ENCODE measurements at places on chromosomes 1 and 21. TPM values are rescaled to one million over a fixed set of nuclear protein-coding genes. Genes with fewer than 3 reads are reported as not detected.

The MIXL1 gene
- not detected for total RNA-seq

GRCh38 chr1:40276122-40276521 lies 18.1 kb downstream of the ZMPSTE24 start:
- H3K27ac ChIP-seq: no peak overlapping the region
- no peak for DNase-seq
- H3K27me3 ChIP-seq: no peaks in the 10 kb centered on the region
- no peak overlapping the region for H3K4me3 ChIP-seq

The WLS gene
- total RNA-seq: 51.2 TPM

The EDN2 gene
- total RNA-seq: not detected

The KIF21B gene
- total RNA-seq: 2.1 TPM

DNA sequence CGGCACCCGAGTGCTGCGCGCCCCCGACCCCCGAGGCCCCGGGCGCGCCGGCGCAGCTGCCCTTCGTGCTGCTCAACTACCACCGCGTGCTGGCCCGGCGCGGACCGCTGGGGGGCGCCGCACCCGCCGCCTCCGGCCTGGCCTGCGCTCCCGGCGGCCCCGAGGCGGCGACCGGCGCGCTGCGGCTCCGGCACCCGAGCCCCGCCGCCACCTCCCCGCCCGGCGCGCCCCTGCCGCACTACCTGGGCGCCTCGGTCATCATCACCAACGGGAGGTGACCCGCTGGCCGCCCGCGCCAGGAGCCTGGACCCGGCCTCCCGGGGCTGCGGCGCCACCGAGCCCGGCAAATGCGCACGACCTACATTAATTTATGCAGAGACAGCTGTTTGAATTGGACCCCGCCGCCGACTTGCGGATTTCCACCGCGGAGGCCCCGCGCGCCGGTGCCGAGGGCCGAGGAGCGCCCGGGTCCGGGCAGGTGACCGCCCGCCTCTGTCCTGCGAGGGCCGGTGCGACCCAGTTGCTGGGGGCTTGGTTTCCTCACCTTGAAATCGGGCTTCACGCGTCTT lies 49.0 kb downstream of the SIM2 start:
- no peaks in the 10 kb centered on the region for H3K36me3 ChIP-seq
- H3K27ac ChIP-seq: no peak overlapping the region
- peaks cover 5% of the 10 kb centered on the region for H3K27me3 ChIP-seq
- peaks cover 3% of the 10 kb centered on the region for H3K4me1 ChIP-seq

DNA sequence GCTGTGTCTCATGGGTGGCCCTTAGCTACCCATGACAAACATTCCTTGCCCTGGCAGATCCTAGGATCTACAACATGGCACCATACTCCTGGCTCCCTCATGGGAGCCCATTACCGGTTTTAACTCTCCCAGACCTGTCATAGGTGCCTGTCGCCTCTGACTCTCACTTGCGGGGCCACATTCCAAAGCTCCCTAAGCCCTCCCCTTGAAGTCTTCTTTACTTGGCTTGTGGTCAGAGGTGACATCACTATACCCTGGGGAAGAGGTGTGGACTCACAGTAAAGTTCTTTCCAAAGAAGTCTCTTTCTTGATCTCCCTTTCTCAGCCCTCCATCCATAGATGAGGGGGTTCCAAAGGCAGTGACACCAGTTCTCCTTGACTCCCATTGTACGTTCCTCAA lies 5.4 kb upstream of the SLAMF9 start:
- H3K27ac ChIP-seq: no peak overlapping the region
- DNase-seq: no peak
- peaks cover under 1% of the 10 kb centered on the region for H3K27me3 ChIP-seq
- H3K4me1 ChIP-seq: no peaks in the 10 kb centered on the region
- no peaks in the 10 kb centered on the region for H3K36me3 ChIP-seq

The DISC1 gene
- 15.2 TPM for total RNA-seq

- DNase-seq: no peak
- H3K27ac ChIP-seq: no peak overlapping the region
- H3K4me1 ChIP-seq: no peaks in the 10 kb centered on the region
- H3K4me3 ChIP-seq: no peak overlapping the region
- no peaks in the 10 kb centered on the region for H3K36me3 ChIP-seq
These were observed 58.2 kb downstream of the FCRL5 start for GRCh38 chr1:157494093-157494492.

GRCh38 chr1:157739229-157739901 lies 37.6 kb downstream of the FCRL2 start:
- no peak overlapping the region for H3K4me3 ChIP-seq
- no peak overlapping the region for H3K27ac ChIP-seq
- H3K4me1 ChIP-seq: no peaks in the 10 kb centered on the region
- no peaks in the 10 kb centered on the region for H3K36me3 ChIP-seq

The DPT gene
- total RNA-seq: 2.5 TPM

The XCL2 gene
- not detected for total RNA-seq

The SELE gene
- total RNA-seq: 0.28 TPM

GRCh38 chr1:56525489-56526041 lies 53.8 kb downstream of the PLPP3 start:
- no peak for DNase-seq
- H3K27ac ChIP-seq: no peak overlapping the region
- peaks cover 37% of the 10 kb centered on the region for H3K4me1 ChIP-seq
- no peaks in the 10 kb centered on the region for H3K36me3 ChIP-seq
- no peaks in the 10 kb centered on the region for H3K27me3 ChIP-seq
- H3K4me3 ChIP-seq: no peak overlapping the region

DNA sequence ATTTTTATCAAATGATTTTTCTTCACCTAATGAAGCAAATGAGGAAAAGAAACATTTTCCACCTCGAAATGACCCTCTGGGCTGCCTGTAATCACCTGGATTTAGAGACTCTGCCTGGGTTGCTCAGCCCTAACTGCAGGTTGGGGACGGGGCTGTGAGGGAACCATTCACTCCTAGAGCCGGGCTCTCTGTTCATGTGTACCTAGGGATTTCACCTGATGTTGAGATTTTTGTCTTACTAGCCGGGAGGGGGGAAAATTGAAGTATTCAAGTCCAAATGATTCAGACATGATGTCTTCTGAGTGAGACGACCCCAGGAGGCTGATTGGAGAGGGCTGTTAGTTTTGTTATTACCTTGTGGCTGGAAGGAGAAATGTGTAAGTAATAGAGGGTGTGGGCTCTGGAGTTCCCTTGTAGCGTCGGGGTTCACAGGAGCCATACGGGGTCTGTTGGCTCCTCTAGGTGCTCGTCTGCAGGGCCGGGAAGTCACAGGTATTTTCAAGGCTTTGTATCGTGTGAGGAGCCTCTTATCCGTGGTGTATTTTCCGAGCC lies 42.3 kb upstream of the PWP2 start:
- no peaks in the 10 kb centered on the region for H3K27me3 ChIP-seq
- H3K36me3 ChIP-seq: no peaks in the 10 kb centered on the region
- H3K4me1 ChIP-seq: no peaks in the 10 kb centered on the region
- DNase-seq: no peak
- H3K27ac ChIP-seq: no peak overlapping the region
- no peak overlapping the region for H3K4me3 ChIP-seq

The FCRL4 gene
- not detected for total RNA-seq

GRCh38 chr1:205711105-205712048 lies 31.1 kb upstream of the SLC45A3 start:
- H3K36me3 ChIP-seq: no peaks in the 10 kb centered on the region
- DNase-seq: peak; percentile 74
- H3K4me3 ChIP-seq: no peak overlapping the region
- no peaks in the 10 kb centered on the region for H3K27me3 ChIP-seq

DNA sequence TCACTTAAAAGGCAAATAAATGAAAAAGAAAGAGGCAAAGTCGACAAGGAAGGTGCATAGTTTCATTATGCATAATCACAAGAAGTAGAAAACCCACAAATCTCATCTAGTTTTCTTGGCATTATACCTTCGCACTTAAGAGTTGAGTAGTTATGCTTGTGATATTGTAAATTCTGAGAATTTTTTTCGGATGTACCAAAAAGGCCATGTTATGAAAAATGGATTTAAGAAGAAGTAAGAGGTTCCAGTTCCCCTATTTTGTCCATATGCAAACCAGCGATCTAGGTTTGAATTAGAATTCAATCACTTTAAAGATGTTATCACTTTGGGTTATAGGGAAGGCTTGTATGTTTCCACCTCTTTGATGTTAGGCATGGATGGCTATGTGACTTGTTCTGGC lies 7.9 kb upstream of the ERICH3 start:
- H3K36me3 ChIP-seq: no peaks in the 10 kb centered on the region
- H3K27ac ChIP-seq: no peak overlapping the region
- no peaks in the 10 kb centered on the region for H3K27me3 ChIP-seq

- no peak overlapping the region for H3K4me3 ChIP-seq
- no peak for DNase-seq
- no peak overlapping the region for H3K27ac ChIP-seq
- H3K4me1 ChIP-seq: no peaks in the 10 kb centered on the region
- H3K27me3 ChIP-seq: no peaks in the 10 kb centered on the region
These were observed 626.2 kb downstream of the SMYD3 start for GRCh38 chr1:245880754-245881403.

DNA sequence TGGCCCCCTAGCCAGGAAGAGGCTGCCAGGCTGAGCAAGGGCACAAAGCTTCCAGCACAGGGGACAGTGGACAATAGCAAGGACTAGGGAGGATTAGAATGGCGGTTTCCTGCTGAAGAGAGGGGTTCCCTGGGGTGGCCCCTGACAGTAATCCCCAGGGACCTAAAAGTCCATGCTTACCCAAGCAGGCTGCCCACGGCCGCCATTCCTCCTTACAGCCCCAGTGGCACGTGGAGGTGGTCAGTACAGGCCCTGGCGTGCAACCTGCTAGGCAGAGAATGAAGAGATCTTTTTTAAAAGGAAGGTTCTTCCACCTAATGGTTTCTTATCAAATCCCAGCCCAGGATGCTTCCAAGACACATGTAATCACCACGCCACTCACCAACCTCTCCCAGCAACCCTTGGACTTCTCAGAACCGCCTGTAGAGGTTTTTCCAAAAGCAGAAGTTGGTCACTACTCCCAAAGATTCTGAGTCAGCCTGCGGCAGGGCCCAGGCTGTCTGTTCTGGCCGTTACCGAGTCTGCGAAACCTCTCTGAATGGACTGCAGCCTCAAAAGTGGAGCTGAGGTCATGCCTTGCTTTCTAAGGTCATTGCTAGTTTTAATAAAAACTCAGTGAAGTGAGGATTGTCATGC lies 926 bp downstream of the MRPL55 start:
- no peak overlapping the region for H3K27ac ChIP-seq
- H3K4me3 ChIP-seq: no peak overlapping the region
- DNase-seq: peak; percentile 22
- peaks cover 28% of the 10 kb centered on the region for H3K4me1 ChIP-seq
- H3K27me3 ChIP-seq: no peaks in the 10 kb centered on the region
- H3K36me3 ChIP-seq: no peaks in the 10 kb centered on the region

The IL19 gene
- total RNA-seq: not detected

- no peak overlapping the region for H3K4me3 ChIP-seq
- H3K27me3 ChIP-seq: no peaks in the 10 kb centered on the region
- no peaks in the 10 kb centered on the region for H3K36me3 ChIP-seq
- H3K4me1 ChIP-seq: peaks cover 5% of the 10 kb centered on the region
- no peak overlapping the region for H3K27ac ChIP-seq
These were observed 79.3 kb downstream of the ST6GALNAC3 start for GRCh38 chr1:76153841-76154205.

- no peak overlapping the region for H3K4me3 ChIP-seq
These were observed 76.2 kb upstream of the ANGPTL1 start for GRCh38 chr1:178946855-178947676.

The CD164L2 gene
- 0.65 TPM for total RNA-seq

GRCh38 chr1:31694069-31694963 lies 9.5 kb downstream of the COL16A1 start:
- no peaks in the 10 kb centered on the region for H3K27me3 ChIP-seq
- H3K36me3 ChIP-seq: no peaks in the 10 kb centered on the region
- H3K4me1 ChIP-seq: no peaks in the 10 kb centered on the region
- DNase-seq: no peak
- no peak overlapping the region for H3K4me3 ChIP-seq
- no peak overlapping the region for H3K27ac ChIP-seq

The POLR3C gene
- 17.5 TPM for total RNA-seq

The CR1L gene
- 0.78 TPM for total RNA-seq

The TRIM17 gene
- total RNA-seq: 0.17 TPM

DNA sequence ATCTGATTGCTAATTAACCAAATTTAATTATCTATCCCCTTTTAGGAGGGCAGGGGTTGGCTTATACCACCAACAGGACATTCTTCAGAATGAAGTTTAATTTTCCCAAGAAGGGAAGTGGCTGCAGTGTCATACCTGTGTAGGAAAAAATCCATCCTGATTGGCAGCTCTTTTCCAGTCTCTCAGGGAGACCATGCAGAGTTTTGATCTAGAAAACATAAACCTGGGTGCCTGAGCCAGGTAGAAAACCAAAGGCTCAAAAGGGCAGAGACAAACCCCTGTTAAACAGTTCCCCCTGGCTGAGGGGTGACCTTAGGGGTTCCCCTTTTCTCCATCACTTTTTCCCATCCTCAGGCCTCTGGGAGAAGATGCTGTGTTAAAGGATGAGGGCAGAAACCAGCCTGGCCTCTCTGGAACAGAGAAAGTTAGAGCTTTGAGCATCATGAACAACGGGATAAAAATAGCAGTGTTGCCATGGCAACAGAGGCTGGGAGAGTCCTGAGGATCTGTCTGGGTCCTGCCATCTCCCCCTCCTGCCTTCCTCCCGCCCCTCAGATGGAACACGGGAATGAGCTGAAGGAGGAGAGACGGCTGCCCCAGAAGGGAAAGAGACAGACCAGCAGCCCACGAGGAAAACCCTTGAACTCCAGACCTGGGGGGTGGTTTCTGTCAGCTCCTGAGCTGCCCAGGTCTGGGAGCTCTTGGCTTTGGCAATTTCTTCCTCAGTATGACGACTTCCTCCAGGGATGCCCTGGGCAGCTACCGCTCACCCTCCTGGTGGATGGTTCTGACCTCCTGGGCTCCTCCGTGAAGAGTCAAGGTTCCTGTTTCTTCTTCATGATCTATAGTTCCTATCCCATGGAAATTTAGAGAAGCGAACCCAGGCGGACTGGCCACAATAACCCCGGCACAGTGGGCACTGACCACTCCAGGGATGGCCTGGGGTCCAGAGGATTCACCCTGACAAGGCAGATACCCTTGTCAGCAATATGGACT lies 14.0 kb upstream of the LEMD1 start:
- no peak overlapping the region for H3K4me3 ChIP-seq
- H3K36me3 ChIP-seq: no peaks in the 10 kb centered on the region
- no peak for DNase-seq
- H3K27ac ChIP-seq: no peak overlapping the region
- no peaks in the 10 kb centered on the region for H3K27me3 ChIP-seq

Measured in adrenal gland (tissue), 19 donors.